Fibroblast of pulmonary artery (primary cell): ENCODE measurements at places on chromosomes 13 and 19.

GRCh38 chr13:112771877-112772538, 82.2 kb downstream of the ATP11A start:
- DNase-seq: no peak

- peak; percentile 47 for DNase-seq
These were observed 8.9 kb upstream of the MYO1F start for GRCh38 chr19:8585894-8586750.

GRCh38 chr13:24108615-24108965, 51.9 kb upstream of the SPATA13 start:
- DNase-seq: no peak

GRCh38 chr19:57071444-57071843, 48.3 kb upstream of the USP29 start:
- DNase-seq: no peak

DNA sequence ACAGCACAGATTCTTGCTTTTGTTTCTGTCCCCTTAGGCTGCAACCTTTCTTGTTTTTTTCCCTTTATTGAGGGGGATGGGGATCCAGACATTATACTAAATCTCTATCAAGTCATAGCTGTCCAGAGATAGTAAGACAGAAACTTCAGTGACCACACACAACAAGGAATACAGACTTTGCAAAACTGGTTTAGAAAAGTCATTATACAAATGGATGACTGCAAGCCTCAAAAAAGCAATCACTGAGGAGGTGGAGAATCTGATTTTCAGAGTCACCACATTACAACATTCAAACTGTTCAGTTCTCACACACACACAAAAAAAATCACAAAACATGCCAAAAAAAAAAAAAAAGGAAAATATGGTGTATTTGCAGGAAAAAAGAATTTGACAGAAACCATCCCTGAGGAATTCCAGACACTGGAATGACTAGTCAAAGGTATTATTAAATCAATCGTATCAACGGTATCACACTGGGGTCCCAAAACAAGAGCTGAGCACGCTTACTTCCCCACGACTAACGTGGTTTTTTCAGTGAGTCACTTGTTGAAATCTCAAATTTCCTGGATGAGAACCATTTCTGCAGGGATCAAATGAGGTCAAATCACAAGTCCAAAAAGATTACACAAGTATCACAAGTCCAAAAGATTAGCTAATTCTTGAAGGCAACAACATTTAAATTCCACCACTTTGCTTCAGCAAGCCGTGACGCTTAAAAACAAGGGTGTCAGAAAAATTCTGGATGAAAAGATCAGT, 41.2 kb downstream of the USP12 start:
- DNase-seq: peak; percentile 39

DNA sequence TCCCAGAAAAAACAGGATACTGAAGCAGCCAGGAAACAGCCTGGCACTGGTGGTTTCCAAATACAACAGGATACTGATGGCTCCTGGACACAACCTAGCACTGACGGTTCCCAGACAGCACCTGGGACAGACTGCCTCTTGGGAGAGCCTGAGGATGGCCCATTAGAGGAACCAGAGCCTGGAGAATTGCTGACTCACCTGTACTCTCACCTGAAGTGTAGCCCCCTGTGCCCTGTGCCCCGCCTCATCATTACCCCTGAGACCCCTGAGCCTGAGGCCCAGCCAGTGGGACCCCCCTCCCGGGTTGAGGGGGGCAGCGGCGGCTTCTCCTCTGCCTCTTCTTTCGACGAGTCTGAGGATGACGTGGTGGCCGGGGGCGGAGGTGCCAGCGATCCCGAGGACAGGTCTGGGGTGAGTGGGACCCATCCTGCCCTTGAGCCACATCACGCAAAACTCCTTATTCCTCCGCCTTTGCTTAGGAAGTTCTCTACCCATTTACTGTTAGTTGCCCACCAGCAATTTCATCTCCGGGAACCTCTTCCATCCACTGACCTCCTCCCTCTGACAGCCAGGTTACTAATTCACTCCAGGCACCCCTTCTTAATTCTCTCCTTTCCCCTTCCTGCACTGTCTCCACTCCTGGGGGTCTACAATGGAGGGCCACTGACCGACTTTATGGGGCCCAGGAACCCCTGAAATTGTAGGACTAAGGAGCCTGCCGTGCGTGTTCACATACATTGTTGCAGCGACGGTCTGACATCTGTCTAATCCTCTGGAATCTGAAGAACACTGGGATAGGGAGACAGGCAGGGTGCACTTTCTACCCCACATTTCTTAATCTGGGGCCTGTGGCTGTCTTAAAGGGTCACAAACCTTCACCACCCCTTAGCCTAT, 1.2 kb downstream of the ITPKC start:
- peak; percentile 23 for DNase-seq

DNA sequence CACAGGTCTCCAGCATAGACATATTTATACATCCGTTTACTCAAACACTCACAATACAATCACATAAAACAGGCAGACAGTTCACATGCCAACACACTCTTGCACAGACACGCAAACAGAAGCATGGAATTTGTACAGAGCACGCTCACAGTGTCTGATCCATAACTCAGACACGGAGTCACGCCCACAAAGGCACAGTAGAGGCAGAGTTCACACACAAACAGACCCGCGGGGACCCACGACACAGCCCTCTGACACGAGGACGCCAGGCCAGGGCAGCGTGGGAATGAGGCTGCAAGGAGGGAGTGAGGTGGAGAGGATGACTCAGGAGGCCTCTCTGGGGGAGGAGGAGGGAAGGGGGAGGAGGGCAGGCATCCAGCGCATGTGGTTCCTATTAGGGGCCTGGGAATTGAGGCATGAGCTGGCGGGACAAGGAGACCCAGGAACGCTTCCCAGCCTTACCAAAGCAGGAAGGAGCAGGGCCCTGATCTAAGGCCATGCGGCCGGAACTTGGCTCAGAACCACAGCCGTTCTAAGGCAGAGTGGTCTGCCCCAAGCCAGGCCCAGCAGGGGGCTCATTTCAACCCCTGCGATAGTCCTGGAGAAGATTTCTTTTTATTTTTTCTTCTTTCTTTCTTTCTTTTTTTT, 9.1 kb upstream of the OLFM2 start:
- DNase-seq: peak; percentile 98

DNA sequence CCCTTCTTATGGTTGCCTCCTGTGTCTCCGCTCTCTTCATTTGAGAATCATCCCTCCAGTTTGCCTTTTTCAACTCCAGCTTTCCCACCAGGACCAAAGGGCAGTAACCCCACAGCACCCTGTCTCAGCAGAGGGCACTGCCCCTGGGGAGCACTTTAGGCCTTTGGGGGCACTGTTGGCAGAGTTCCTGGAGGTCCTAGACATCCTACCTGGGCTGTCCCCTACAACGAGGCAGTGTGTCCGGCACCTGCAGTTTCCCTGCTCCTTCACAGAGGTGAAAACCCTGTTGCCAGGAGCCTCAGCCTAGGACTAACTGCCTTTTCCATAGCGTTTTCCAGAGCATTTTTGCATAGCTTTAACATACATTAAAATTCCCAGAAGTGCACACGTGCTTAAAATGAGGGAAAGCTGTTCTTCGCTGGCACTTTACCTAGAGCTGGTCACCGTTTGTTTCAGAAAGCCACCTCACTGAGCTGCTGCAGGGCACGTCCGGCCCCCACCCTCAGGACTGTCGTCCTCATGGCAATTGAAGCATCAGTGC, 234.9 kb downstream of the TEX29 start:
- DNase-seq: no peak

DNA sequence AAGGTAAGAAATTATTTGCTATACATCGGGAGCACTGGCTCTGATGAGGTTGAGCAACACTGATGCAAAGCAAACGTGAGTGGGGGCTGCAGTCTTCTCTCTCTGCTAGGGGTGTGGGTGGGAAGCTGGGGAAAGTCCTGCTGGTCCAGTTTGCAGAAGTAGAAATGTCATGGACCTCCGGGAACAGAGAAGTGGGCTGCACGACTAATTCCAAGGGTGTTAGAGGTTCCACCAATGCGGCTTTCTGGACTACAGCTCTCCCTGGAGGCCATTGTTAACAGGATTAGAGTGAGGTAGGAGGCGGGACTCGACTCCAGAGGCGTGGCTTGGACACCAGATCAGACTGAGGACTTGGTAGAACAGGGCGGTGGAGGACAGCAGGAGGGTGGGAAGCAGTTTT, 5.7 kb upstream of the FBXO27 start:
- peak; percentile 47 for DNase-seq

GRCh38 chr13:101398191-101398590, 18.1 kb downstream of the NALCN start:
- DNase-seq: peak; percentile 10

GRCh38 chr13:48334534-48335127, 31.1 kb downstream of the RB1 start:
- DNase-seq: peak; percentile 64

- no peak for DNase-seq
These were observed 489 bp downstream of the CCNE1 start for GRCh38 chr19:29812080-29812880.

DNA sequence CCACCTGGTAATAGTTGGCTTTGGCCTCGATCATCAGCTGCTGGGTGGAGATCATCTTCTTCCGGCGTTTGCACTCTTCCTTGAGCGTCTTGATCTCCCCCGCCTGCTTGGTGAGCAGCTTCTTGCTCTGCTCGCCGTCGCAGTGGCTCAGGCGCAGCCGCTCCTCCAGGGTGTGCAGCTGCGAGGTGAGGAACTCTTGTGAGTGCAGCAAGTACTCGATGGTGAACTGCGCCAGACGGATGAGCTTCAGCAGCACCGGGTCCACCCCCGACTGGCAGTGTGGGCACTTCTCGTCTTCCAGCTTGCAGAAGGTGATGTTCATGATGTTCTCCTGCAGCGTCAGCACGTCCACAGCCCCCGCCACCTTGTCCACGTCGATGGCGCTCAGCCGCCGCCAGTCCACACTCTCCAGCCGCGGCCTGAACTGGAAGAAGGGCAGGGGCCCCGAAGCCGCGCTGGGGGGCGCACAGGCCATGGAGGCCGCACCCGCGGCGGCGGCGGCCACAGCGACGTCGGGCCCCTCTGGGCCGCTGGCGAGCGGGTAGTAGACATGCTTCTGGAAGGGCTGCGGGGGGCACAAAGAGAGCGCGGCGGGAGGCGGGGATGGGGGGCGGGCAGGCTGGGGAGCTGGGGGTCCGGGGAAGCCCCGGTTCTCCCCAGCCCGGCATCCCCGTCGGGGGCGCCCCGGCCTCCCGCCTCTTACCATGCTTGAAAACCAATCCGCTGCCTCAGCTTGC, 3.0 kb downstream of the DZIP1 start:
- peak; percentile 18 for DNase-seq

DNA sequence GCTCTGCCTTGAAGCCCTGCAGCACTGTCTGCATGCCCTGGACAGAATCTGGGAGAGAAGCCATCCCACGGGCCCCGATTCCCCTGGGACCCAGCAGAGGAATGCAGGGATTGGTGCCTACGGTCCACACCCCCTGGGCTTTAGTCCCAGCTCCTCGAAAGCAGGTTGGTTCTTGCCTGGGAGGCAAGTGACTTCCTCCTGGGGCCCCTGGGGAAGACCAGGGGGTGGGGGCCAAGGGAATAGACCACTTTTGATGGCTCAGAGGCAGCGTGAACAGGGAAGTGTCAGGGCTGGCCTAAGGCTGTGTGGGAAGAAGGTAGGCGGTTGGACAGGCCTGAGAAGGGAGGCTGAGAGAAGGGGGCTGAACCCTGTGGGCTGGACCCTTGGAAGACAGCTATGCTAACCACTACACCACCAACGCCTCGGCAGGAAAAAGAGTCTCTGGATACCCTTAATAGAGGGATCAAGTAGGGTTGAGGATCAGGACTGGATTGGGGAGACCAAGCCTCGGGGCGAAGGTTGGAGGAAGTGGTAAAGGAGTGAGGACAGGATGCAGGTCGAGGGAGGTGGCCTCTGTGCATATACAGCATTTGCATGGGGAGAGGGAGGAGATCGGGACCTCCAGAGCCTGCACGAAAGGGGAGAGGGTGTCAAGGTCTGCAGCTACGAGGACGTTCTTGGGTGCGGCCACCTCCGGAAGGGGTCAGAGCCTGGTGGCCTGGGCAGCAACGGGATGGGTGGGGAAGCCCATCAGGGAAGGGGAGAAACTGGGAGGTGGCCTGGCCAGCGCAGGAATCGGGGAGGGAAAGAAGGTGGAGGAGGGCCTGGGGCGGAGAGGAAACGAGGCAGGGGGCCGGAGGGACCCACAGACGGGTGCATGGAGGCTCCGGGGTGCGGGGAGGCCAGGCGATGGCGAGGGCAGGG, 709 bp downstream of the DPP9 start:
- peak; percentile 83 for DNase-seq

GRCh38 chr19:49427855-49428546, 2.8 kb downstream of the GFY start:
- DNase-seq: no peak

DNA sequence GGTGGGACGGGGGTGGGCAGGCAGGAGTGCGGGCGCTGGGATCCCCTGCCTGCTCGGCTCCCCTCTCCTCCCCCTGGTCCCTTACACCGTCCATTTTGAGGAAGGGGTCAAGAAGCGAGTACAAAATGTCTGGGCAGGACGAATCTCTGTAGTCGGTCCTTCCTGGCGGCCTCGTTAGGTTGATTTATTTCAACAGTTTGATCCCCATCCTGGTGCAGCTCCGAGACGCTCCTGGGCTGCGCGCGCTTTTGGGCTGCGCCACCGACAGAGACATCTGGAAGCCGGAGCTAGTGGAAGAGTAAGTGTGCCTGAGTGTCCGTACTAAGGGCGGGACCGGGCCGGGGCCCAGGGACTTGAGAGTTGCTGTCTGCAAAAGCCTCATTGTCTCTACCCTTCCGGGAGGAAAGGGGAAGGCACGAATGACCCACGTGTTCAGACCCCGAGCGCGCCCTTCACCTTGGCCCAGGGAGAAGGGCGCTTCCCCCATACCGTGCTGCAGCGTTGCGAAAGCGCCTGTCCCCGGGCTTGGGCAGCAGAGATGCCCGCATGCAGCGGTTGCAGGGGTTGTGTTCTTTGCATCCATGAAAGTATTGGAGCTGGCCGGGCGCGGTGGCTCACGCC, 1.8 kb downstream of the ZNF114 start:
- DNase-seq: peak; percentile 51

GRCh38 chr19:44973982-44974735, 19.0 kb downstream of the CLPTM1 start:
- no peak for DNase-seq

- DNase-seq: no peak
These were observed 129.5 kb downstream of the ATP8A2 start for GRCh38 chr13:25501231-25501630.

GRCh38 chr13:26557051-26557392, 461 bp upstream of the WASF3 start:
- no peak for DNase-seq

- no peak for DNase-seq
These were observed 9.8 kb downstream of the IRS2 start for GRCh38 chr13:109776575-109776974.

- DNase-seq: no peak
These were observed 331.6 kb downstream of the DLEU7 start for GRCh38 chr13:50511877-50512341.

DNA sequence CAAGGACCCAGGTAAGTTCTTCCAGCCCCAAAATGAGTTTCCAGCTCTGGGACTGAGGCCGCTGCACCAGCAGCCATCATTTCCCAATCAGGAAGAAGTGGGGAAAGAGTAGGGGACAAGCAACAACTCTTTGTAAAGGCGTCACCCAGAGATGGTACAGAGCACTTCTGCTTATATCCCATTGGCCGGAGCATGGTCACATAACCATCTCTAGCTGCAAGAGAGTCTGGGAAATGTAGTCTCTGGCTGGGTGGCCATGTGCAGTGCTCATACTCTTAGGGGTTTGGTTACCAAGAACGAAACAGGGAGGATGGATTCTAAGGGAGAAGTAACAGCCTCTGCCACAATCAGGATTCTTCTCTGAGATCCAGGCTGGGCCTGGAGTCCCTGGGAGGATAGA, 26.3 kb downstream of the CKM start:
- DNase-seq: no peak

GRCh38 chr19:13841962-13842290, 35.0 kb upstream of the NANOS3 start:
- DNase-seq: no peak

- peak; percentile 99 for DNase-seq
These were observed at the start of gene MRPL54 for GRCh38 chr19:3762501-3763459. MRPL54 (plus strand) TSS chr19:3762682; CDS start chr19:3762701, 19 bp downstream.
